ENCODE measurements at places on chromosomes 16 and 17.
A peak's percentile ranks its signal among the peaks of the same experiment; 100 is the strongest.

DNA sequence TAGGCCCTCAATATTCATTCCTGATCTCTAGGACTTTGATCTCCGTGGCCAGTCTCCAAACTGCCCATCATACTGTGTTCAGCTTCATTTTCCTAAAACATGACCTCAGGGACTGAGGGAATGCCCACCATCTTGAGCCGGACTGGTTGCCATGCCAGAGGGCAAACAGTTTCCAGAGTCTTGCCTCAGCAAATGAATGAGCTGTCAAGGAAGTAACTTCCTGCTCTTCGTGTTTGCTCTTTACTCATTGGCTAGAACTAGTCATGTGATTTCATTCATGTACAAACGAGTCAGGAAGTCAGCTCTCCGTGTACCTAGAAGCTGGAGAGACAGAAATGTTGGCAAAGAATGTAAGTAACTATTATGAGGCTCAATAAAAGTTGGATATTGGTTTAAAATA lies 50.2 kb downstream of the ANKFN1 start:
- DNase-seq: no peak

- no peak for DNase-seq
Measured at GRCh38 chr17:35062308-35062707, 1.2 kb downstream of the RFFL start.

DNA sequence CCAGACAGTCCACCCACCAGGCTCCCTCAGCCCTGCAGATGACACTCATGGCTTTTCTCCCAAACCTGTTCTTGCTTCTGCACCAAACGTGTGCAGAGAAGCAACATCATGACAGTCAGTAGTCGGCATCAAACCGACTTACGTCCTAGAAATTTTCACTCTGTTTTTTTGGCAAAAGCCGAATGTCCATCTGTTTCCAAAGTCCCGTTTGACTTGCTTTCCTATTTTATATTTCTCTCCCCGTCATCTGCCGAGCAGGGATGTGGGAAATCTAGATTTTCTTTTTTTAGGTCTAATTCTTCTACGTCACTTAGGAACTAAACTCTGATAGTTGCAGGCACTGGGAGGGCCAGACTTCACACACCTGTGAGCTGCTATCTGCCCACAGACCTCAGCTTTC lies 104.9 kb downstream of the RMI2 start:
- no peak for DNase-seq

DNA sequence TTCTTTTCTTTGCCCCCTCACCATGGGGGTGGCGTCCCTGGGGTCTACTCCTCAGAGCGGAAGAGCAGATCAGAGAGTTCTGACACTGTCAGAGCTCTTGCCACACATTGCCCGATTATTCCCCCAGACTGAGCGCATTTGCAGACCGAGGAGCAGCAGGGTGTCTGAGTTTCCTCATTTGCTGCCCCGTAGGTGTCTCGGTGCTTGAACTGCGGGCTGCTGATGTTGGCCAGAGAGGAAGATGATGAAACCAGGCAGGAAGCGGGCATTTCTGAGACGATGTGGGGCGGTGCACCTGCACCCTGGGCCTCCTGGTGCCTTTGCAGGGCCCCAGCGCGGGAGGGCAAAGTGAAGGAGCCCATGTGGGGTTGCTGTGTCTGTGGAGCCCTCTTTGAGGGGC lies 55.2 kb downstream of the ARSG start:
- DNase-seq: no peak

GRCh38 chr17:45197108-45197507 lies 24.6 kb upstream of the FMNL1 start:
- no peak for DNase-seq

DNA sequence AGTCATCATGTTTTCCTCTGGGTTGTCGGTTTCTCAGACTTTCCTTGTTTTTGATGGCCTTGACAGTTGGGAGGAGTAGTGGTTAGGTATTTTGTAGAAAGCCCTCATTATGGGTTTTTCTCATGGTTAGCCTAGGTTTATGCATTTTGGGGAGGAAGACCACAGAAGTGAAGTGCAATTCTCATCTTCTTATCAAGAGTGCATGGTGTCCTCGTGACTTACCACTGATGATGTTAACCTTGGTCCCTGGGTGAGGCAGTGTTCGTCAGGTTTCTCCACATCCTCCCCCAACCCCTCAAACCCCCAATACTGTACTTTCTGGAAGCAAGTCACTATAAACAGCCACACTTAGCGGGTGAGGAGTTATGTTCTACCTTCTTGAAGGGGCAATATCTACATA lies 42.3 kb downstream of the BPTF start:
- no peak for DNase-seq

GRCh38 chr17:29444589-29444988 lies 54.4 kb downstream of the TAOK1 start:
- peak; percentile 20 for DNase-seq

GRCh38 chr17:32609085-32609484 lies 122.3 kb downstream of the CDK5R1 start:
- DNase-seq: no peak

GRCh38 chr17:63445571-63445953 lies 544 bp downstream of the CYB561 start:
- no peak for DNase-seq

GRCh38 chr17:76562734-76563148 lies 22.9 kb downstream of the PRCD start:
- peak; percentile 81 for DNase-seq

DNA sequence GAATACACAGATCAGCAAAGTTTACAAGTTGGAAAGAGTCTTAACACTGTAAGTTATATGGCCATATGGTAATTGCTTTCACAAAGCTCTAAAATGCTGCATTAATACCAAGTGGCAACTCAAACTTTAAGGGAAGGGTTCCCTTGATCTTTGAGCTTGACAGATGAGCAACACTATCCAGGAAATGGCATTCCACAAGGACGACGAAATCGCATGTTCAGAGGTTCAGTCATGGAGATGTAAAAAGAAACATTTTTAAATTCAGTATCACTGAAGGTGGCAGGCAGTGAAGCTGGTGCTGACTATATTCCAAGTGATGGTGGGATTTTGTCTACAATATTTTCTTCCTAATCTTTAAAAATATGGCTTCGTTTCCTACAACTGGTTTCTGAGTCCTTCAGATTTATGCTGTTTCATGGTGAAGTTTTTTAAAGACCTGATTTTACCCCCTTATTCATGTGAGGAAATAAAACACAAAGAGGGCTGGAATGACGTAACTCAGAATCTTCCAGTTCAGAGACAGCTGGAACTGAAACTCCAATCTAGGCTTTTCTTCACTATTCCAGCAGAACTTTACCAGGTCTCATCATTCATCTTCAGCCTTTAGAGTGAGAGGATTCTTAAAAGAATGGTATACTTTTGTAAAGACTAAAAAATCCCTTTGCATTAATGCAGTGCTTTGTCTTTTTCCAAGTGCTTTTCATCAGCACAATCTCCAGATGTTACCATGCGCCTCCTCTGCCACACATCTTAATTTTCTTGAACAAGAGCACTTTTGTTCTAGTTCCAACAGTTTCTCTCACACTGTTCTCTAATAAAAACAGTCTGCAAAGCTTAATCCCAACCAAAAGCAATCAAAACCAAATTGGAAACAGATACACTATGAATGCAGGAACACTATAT lies 20.2 kb downstream of the CHCT1 start:
- peak; percentile 43 for DNase-seq

- DNase-seq: no peak
Measured at GRCh38 chr17:75640556-75641119, 7.4 kb downstream of the SMIM5 start.

DNA sequence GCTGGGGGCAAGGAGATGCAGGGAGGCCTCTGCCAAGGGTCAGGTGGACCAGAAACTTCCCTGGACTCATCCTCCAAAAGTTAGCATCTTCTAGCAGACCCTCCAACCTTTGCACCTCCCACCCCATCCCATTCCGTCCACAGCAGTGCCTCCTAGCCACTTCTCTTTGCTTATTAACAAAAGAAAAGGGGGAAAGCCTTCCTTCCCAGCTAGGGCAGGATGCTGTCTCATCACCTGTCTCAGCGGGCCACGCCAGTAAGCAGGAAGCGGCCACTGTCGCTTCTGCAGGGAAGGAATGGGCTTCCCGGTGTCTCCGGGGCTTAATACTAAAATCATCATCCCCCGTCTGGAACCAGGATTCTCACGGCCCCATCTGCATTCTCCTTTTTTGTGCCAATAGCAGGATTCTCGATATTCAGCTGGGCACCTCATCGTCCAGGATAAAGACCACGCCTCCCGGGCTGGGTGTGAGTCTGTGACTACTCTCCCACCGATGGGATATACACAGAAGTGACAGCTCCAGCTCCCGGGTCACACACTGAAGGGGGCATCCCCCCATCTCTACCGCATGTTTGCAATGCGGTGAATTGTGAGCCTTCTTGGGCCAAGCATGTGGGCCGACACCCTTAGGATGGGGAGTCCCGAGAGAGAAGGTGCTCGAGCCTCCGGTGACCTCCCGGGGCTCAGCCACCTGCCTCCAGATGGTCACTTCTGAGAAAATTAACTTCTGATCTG lies 15.5 kb upstream of the RBFOX3 start:
- no peak for DNase-seq

DNA sequence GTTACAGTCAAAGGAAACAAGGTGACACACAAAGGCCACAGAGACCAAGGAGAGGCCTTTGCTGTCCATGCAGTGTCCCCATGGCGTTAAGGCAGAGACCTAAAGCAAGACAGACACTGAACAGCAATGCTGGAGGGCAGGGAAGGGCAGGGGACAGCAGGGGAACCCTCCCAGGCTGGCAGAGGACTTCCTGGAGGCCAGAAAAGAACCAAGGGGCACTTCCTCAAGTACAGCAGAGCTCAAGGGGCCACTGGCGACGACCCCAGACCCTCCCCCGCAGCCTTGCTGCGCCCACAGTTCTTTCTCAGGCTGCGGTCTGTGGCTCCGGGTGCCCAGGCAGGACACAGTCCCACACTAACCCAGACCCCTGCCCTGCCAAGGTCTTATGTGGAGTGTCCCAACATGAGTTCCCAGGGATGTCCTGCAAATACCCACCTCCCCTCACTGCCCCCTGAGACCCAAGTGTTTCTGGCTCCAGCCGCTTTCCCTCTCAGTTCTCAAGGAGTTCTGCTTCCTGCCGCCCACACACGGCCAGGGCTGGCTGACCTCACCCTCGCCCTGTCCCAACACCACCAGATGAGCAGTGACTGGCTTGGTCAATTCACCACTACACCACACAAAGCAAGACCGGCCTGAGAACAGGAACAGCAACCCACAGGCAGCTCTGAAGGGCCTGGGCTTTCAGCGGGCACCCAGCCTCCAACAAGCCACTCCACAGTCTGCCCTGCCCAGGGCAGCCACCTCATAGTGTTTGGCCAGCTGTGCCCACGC lies 4.2 kb downstream of the CLCN7 start:
- DNase-seq: no peak

- DNase-seq: no peak
Measured at GRCh38 chr17:18925187-18925586, 26.8 kb upstream of the SLC5A10 start.

DNA sequence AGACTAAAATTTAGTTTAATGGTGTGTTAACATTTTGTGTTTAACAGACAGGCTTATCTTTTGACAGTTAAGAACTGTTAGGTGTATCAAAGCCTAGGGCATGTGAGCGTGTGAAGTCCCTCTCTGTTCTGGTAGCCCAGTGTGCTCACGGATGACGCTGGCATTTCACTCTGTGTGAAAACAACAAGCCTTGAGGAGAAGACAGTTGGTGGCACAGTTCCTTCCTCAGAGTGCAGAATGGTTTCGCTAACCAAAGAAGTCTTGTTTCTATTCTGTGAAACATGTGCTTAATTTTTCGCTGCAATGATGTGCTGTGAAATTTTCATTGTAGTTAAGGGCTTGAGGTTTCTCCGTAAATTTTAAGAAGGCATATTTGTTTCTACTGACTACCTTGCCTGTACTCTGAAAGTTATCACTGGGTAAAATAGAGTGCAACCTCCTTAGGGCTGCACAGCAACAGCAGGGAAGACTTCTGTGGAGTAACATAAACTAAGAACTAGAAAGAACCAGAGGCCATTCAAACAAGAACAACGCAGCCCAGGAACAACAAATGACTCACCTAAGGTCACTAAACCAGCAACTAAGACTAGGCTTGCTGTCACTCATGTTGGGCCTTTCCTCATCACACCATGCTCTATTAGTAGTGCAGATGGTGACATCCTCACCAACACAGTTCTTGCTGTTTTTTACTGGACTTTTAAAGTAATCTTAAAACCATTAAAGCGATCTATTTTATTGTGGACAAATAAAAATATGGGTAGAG lies 33.4 kb downstream of the BRD7 start:
- no peak for DNase-seq

GRCh38 chr17:76830987-76831715 lies 37.1 kb upstream of the MGAT5B start:
- DNase-seq: no peak

DNA sequence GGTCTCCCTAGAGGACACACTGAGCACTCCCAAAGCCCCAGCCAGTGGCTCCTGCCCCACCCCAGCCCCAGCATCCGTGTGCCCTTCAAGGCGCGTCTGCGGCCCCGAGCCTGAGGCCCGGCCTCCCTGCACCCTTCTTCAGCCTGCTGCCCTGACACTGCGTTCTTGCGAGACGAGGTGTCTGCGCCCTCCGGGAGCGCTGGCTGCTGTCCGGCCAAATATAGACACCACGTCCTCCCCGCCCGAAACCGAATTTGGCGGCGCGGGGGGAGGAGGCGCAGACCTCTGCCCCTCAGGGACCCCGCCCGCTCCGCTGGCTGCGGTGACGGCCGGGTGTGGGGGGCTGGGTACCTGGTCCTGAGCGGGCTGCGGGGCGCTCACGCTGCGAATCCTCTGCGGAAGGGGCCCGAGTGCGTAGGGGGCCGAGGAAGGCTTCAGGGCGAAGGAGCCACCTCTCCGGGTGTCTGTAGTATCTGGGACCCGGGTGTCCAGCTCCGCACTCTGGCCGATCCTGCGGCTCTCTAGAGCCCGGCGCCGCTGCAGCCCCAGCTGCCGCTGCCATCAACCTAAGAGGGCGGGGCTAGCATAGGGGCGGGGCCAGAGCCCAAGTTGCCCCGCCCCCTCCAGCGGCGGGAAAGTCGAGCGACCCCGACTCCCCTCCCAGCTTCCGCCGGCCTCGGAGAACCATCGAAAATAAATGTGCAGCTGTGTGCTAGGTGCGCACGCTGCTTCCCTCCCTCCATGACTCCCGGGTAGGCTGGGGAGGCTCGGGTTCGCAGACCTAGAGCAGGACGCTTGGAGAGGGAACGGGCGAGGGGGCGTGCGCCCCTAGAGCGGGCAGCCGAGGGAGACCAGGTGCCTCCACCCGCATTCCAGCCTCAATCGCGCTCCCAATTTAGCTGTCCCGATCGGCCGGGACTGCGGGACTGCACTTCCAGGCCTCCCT lies at the start of gene CORO6:
Gene CORO6 (minus strand): TSS at position 576 of the 946 bp plus-strand sequence. CDS start 1,491 bp downstream, outside the sequence.
- DNase-seq: no peak

All from fibroblast of skin of left quadriceps (primary cell).